Left ventricle myocardium superior (tissue), 1 donor: ENCODE measurements at places on chromosomes 5 and 9. TPM values are rescaled to one million over a fixed set of nuclear protein-coding genes. Genes with fewer than 3 reads are reported as not detected.

GRCh38 chr5:124832510-124832909, 86.1 kb upstream of the ZNF608 start:
- no peak for DNase-seq

GRCh38 chr9:88965473-88965872, 25.8 kb upstream of the S1PR3 start:
- peak; percentile 62 for DNase-seq

DNA sequence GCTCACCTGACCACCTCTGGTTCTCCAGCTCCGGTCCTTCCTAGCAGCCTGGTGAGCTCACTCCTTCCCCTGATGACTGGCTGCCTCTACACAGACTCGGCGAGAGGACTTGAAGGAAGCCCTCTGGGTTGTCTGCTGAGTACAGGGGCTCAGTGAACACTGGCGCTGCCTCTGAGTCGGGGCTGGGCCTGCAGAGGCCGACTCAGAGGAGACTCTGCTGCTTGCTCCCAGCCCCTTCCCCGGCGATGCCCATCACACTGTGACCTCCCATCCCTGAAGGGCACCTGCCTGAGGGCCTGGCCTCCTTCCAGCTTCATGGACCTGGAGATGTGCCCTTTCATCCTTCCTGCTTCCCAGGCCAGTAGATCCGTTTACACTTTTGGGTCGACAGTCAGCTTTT, 22.0 kb downstream of the CRB2 start:
- DNase-seq, result no peak

DNA sequence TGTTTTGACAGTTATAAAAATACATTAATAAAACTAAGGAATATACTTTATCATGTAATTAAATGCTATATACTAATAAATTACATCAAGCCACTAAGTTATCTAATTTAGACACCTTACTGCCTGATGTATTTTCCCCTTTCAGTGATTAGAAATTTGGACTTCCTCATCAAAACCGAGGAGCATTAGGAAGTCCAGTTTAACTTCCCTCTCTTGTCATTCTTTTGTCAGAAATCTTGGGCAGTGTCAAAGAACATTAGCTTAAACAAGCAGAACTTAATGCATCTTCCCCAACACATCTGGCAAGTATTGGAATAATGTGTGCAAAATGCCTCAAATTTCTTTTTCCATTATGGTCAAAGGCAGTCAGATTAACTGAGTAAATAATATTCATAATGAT, 81.6 kb downstream of the PLPP1 start:
- DNase-seq, result no peak

DNA sequence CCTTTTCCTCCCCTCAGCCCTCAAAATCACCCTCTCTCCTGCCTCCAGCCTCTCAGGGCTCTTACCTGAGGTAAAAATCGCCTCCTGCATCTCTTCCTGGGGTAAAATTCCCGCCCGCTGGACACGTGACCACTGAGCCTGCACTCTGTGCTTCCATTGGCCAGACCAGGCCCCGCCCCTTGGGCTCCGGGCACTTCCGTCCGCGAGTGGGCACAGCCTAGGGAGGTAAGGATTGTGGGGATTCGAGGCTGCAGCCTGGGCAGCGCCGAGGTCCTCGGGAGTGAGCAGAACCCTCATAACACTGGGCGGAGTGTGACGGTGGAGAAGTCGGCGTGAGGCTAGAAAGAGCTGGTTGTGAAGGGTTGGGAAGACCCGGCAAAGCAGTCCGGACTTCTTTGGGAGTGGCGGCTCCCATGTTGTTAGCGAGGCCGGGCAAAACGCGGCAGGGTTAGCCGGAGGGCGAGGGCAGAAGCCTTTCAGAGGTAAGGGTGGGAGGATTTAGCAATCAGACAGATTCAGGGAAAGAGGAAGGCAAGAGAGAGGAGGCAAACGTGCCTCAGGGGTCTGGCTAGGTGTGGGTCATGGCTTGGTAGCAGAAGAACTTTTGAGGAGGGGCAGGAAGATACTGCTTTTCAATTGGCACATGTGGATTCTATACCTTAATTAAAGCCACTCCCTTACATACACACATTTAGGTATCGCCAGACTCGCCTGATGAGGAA, at the start of gene SHOC1:
SHOC1 (minus strand) TSS at position 103 of the 722 bp plus-strand sequence. CDS start 3,519 bp downstream, outside the sequence.
- DNase-seq, result peak; percentile 32

GRCh38 chr5:6905423-6905822, 192.2 kb downstream of the TENT4A start:
- peak; percentile 52 for DNase-seq

GRCh38 chr5:12772276-12772675, 868.0 kb upstream of the CTNND2 start:
- no peak for DNase-seq

Gene BARHL1
- not detected for total RNA-seq

DNA sequence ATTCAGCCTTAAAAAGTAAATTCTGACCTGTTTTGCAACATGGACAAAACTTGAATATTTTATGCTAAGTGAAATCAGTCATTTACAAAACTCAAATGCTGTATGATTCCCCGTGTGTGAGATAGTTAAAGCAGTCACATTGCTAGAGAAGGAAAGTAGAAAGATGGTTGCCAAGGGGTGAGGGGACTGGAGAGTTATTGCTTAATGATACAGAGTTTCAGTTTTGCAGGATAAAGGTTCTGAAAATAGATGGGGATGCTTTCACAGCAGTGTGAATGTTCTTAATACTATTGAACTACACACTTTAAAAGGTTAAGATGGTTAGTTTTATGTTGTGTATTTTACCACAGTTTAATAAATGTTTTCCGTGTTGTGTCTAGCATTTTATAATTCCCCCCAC, 51.2 kb downstream of the SGCD start:
- DNase-seq, result no peak

DNA sequence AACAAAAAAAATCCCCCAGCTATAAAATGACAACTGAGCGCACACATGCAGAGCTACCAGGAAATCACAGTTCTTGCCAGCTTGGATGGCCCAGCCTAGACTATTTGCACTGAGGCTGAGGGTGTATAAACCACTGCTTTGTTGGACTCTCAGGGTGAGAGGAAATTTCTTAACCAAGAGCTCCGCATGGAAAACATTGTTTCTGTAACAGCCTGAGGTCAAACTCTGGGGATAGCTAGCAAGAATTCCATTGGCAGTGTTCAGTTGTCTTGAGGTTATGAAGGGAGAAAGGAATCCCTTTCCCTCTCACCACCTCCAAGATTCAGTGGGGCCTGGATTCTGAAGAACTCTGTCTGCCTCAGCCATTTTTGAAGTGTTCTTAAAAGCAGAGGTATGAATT, 360.0 kb downstream of the OSTF1 start:
- peak; percentile 33 for DNase-seq

DNA sequence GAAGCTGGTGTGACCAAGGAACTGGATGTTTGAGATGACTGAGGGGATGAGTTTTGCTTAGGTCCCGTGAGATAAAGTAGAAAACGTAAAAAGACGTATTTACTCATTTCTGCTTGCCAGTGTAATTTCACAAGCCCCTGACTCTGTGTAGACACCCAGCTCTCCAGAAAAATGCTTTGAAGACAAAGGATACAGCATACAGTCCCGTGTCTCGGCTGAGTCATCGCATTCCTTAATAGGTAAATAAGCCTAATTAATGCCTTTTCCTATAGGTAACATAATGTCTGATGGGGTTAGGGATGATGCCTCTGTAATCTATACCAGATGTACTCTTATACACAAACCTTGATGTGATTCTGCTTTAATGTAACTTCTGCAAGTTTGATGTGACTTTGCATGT, 20.2 kb downstream of the S100Z start:
- no peak for DNase-seq

- DNase-seq, result no peak
Measured at GRCh38 chr9:100229136-100229535, 123.6 kb downstream of the TEX10 start.

GRCh38 chr5:111848476-111848875, 91.5 kb upstream of the NREP start:
- DNase-seq, result no peak

Gene NDUFS4
- total RNA-seq, result 212 TPM

- no peak for DNase-seq
Measured at GRCh38 chr9:114690308-114690707, 8.3 kb upstream of the TEX48 start.

DNA sequence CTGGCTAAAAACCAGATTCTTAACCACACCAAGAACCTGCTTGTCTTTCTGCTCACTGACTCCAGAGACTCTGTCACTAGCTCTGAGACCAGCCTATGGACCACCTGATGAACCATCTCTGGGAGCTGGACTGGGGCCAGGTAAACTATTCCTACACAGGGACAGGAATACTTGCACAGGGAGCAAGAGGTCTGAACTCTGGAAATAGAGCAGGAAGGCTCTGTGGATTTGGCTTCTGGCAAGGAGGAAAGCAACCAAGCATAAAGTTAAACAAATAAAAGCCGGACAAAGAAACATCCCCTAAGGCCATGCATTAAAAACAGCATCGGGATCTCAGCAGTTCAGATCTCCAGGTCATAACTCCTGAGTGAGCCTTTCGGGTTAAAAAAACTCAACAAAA, 5.6 kb upstream of the SPARC start:
- no peak for DNase-seq

DNA sequence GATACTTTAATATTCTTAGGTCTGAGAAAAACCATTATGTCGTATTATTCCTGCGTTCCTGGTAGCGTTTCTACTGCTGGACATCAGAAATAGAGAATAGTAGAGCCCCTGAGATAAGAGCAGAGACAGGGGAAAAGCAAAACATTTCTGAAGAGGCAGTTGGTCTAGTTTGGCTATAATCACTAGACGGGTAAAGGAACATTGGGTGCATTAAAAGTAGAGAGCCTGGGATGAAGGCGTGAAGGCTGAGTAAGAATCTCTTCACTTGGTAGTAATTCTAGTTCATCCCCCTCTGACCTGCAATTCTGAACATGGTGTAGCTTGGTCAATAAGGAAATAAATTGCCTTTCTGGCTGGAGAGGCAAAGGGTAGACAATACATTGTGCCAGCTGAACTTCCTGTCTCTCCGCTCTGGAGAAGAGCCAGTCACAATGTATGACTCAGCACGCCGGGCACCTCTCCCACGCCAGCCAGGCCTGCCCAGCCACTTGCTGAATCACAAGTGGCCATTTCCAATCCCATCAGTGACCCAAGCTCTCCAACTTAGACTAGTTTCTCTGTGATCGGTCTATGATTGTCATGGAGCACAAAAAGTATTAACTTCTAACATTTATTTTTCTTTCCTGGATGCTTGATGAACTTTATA, 75.4 kb downstream of the STK32A start:
- DNase-seq, result peak; percentile 32

DNA sequence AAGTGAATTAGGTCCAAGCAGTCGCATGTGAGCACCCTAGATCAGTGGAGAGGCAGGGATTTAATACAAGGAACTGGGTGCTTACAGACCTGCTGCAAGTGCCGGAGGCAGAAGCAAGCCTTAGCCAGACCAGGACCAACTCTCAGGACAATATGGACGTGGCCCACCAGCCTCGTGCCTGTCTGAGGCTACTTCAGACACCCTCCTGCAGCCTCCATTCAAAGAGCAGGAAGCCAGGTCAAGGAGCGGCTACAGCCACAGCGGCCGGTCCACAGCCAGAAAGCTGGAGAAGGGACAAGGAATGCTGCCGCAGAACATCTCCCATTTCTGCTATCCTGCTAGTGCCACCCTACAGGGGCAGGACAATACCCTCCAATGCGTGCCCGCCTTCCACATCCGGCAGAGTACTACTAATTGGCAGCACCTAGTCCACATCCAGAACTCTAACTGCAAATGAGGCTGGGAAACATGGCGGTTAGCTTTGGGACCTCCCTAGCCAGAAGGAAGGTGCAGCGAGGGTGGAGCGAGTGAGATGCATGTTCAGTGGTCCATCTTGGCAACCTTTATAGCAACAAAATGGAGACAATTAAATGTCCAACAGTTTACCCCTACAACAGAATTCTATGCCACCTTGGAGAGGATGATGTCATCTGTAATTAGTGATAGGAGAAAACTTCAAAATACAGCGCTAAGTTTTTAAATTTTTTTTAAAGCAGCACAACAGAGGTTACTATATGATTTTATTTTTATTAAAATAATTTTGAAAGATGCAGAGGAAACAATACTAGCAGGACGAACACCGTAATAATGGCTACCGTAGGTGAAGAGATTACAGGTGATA, 1.0 kb upstream of the ALDH1B1 start:
- DNase-seq, result no peak

Gene SPATA31A6
- not detected for total RNA-seq

GRCh38 chr9:71504636-71505035, 263.7 kb downstream of the CEMIP2 start:
- DNase-seq, result no peak

GRCh38 chr5:54804086-54804485, 181.3 kb downstream of the ESM1 start:
- no peak for DNase-seq

DNA sequence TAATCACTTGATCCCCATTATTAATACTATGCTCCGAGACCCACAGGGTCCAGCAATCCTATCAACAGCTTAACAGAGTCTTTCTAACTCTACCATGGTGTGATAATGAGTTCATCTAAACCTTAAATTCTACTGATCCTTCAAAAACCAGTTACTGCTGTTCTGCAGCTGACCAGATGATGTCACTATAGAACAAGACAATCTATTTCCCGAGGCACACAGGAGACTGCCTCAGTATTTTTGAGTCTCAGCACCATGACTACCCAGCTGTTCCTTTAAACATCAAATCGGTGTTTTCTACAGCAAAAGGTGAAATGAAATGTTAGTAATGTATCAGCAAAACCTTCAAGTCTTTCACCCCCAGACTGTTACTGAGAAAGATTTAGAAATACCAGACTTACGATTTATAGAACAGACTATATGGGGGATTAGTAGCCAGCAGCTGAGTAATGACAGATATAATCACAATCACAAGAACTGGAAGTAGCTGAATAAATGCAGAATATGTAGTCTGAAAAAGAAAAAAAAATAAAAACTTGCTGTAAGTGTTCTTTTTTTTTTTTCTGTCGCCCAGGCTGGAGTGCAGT, 16.9 kb downstream of the DNAJC18 start:
- no peak for DNase-seq

DNA sequence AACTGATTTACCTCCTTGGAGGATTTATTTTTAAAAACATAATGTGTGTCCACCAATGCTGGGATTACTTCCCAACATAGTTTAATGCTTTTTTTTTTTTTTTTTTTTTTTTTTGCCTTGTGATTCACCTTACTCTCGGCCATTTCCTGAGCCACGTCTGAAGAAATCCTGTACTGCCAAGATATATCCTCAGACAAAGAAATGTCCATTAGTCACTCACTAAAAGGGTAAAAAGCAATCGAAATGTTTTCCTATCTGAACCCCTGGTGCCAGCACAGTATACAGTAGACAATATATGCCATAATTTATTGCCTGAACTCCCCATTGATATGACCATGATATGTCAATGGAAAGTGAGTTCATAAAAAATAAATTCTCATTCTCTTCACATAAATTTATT, 344.1 kb downstream of the BNC2 start:
- no peak for DNase-seq

GRCh38 chr5:151617841-151618710, 26.9 kb upstream of the FAT2 start:
- no peak for DNase-seq
